ENCODE measurements at places on chromosomes 3 and 15.

DNA sequence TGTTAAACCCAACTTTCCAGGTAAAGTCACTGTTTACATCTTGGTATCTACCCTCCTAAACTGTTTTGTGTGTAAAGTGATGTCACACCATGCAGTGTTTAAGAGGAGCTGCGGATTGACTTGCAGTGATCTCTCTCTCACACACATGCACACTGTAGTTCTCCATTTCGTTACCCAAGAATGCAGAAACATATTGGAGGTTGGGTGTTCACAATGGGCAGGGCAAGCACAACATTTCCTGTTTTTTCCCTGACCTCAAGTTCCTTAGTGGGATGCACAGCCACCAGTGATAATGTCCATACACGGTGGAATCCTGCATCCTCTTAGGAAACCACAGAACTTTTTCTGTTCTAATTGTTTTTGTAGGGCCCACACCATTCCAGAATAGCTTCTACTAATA is 85.3 kb upstream of the CFAP20DC start:
- DNase-seq = no peak

DNA sequence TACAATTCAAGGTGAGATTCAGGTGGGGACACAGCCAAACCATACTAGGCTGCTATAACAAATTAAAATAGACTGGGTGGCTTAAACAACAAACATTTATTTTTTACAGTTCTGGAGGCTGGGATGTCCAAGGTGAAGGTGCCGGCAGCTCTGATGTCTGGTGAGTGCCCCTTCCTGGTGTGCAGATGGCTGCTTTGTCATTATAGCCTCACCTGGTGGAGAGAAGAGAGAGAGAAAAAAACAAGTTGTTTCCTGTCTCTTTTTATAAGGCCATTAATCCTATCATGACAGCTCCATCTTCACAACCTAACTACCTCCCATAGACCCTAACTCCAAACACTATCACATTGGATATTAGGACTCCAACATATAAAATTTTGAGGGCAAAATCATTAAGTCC is 279.7 kb downstream of the ZIC1 start:
- DNase-seq = no peak

GRCh38 chr15:99963976-99964375 is 230.7 kb upstream of the LYSMD4 start:
- no peak for DNase-seq

DNA sequence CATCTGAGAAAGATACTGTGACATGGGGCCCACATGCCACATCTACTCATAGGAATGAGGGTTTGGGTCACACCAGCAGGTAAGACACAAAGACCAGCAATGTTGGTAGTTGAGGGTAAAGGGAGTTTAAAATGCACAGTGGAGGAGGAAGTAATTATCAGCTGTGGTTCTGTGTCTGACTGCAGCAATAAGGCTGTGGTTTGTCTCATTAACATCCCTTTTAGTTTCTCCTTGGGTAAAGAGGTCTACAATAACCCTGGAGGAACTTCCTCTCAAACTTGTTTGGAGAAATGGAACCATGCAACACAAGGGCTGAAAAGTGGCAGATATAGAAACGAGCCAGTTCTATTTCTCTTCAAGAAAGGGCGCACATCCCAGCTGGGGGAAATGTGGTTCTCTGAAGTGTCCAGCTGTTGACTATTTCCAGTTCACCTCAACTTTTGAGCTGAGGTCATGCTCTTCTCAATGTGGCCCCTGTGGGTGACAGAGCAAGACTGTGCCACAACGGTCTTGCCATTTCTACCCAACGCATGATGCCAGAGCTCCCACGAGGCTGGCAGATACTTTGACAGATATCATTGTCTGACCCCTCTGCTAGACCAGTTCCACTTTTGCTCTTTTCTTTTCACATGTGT is 234.3 kb downstream of the SQOR start:
- DNase-seq = no peak

DNA sequence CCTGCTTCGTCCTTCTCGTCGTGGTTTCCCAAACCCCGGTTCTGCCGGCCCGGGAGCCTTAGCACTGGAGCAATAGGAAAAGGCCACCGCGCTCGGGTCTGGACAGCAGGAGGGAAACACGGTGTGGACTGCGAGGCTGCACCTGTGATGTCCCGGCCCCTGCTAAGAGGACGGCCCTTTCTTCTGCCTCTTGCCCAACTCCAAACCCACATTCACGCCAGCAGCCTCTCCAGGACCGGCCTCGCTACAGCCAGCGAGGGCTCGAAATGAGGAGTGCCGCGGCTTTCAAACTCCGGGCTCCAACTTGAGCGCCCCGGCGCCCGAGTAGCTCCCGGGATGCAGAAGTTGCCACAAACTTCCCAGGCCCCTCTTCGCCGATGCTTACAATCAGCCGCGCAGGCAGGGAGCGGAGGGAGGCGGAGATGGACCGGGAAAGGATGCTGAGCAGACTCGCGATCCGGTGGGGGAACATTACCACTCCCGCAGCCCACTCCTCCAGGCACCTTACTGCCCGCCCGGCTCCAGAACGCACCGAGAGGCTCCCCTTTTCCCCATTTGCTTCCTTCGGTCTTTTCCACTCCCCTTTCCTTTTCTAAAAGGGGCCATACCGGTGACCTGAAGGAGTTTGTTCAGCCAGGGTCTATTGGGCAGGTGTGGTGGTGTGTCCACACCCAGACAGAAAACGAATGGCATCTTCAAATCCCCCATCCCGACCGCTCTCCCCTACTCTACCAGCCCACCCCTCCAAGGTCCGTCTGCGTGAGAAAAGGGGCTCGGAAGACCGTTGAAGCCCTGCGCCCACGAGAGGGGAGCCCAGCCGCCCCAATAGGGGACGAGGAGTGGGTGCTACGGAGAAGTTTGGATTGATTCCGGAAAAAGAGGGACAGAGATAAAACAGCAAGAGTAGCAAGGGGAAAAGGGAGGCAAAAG is 18.8 kb upstream of the SATB1 start:
- DNase-seq = no peak

- DNase-seq = no peak
These were observed 420.2 kb downstream of the SI start for GRCh38 chr3:164658125-164658524.

- DNase-seq = no peak
These were observed 1710.1 kb downstream of the SI start for GRCh38 chr3:163368168-163368567.

- DNase-seq = no peak
These were observed 8.9 kb downstream of the CMTM6 start for GRCh38 chr3:32493437-32494414.

GRCh38 chr3:62874711-62875557 is at the start of gene CADPS:
Gene CADPS (minus strand): TSS chr3:62875416. CDS start chr3:62875029, 387 bp downstream.
- no peak for DNase-seq

DNA sequence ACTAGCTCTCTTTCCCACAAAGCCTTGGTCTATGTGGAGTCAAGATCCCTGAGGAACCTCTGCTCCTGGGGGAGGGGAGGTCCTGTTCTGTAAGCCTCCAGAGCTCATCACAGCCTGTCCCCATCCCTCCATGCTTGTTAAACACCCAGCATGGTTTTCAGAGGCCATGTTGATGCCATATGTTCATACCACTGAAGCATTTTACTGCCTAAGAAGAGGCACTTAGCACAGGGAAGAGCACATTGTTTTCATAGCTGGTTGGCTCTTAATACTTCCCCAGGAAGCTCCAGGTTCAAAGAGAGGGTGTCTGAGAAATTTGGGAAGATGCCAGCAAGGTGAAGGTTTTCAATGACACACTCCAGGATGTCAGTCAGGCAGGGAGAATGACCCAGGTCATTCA is 25.6 kb downstream of the CPNE4 start:
- DNase-seq = no peak

DNA sequence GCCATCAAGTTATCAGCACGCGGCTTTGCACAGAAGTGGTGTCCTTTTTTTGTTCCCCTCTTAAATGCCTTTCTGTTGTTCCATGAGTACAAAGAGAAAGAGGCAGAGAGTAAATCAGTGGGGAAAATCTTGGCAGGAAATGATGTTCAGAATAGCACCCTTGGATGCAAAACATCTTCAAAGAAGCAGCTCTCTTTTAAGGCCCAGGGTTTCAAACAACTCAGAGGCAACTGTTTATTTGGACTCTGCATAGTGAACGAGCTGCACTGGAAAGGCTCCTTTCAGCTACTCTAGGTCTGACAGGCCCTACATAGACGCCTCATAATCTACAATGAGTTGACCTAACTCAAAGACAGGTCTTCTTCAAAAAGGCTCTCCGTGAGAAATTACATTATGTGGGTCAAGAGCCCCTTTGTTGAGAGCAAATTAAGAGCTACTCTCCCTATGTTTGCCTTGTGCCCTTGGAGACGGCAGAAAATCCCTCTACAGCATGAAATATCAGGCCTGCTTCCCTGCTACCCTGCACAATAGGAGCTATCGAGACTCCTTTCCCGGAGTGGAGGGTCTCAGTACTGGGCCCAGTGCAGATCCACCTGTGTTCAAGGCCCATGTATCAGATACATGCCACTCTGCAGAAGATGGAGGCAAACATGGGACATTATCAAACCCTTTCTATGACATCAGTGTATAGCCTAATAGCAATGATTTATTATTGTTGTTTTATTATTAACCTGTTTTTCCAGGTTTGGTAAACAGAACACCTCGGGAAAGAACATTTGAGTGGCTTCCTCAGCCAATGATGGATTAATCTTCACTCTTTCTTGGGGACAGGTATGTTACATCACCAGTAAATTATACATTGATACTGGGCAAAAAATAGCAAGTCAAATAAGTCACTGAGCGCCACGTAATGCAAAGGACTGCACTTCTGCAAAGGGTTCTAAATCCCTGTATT is 53.1 kb downstream of the HEG1 start:
- no peak for DNase-seq

DNA sequence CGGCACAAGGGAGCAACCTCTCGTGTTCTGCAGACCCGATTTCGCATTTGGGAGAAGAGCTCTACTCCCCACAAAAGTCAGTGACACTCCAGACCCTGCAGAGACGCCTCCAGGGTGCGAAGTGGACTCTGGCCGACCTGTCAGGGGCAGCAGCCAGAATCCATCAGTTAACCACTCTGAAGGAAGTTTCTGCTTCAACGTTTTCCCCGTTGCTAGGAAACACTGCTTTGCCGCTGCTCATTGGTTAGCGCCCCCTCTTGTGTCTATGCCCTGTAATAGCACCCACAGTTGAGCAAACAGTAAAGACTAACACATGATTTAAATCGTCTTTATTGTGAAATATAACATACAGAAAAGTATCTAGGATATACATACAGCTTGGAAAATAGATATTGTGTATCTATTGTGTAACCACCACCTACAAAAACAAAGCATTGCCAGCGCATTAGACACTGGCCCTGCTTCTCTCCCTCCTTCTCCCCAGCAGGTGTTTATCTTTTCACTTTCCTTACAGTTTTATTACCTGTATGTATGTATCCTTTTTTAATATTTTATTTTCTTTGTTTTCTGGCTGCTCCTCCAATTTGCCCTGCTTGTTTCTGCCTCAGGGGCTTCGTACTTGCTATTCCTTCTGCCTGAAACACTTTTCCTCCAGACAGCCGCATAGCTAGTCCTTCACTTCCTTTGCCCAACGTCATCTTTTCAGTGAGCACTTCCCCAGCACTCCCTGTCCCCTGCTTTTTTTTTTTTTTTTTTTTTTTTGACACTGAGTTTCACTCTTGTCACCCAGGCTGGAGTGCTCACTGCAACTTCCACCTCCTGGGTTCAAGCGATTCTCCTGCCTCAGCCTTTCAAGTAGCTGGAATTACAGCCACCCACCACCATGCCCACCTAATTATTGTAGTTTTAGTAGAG is 38.8 kb downstream of the TMEM40 start:
- peak; percentile 74 for DNase-seq

DNA sequence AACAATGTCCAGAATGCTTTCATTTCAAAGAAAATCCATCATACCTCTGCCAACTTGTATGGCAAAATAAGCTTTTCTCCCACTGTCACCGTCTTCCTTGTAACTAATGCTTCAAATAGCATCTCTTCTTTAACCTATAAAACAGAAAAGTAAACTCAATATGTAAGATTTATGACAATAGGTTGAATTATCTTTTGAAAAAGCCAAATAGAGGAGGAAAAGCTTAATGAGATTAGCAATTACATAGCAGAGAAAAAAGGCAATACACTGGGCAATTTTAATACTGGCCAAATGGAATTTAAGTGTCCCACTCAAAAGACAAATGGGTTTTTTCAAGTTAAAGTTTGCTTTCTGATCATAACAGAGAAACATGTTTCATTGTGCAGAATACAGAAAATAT is 118.1 kb downstream of the MYO9A start:
- no peak for DNase-seq

DNA sequence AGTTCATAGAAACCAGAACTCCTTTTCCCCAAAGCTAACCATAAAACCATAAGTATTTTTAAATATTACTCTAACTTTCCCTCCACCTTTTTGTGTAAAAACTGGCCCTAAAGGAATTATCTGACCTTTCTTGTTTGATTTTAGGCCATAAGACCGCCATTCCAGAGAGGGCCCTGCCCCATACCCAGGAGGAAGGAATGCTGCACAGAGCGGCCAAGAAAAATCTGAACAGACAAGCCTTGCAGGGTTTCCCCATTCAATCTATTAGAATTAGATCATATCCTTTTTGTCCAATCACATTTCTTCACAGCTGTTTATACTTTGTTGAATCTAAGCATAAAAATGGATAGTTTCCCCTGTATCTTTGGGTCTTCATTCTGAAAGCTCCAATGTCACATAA is 97.1 kb downstream of the B3GALNT1 start:
- DNase-seq = no peak

DNA sequence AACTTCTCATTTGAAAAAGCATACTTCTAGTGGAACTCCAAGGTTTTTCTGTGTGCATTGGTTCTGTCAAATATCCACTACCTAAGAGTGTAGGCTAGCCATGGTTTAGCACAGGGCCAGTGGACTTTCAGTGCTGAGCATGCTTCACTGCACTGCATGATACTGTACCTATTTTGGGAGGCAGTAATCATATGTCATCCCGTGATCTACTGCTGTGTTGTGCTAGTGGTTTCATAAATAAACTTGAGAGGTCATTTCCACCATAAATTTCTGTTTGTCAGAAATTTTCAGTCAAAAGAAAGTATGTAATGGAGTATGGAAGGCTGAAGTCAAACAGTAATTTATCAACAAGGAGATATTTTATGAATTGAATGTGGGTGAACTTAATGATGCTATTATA is 203.6 kb downstream of the ROBO1 start:
- DNase-seq = no peak

- DNase-seq = peak; percentile 15
These were observed 907.8 kb downstream of the NTRK3 start for GRCh38 chr15:87348746-87349145.

DNA sequence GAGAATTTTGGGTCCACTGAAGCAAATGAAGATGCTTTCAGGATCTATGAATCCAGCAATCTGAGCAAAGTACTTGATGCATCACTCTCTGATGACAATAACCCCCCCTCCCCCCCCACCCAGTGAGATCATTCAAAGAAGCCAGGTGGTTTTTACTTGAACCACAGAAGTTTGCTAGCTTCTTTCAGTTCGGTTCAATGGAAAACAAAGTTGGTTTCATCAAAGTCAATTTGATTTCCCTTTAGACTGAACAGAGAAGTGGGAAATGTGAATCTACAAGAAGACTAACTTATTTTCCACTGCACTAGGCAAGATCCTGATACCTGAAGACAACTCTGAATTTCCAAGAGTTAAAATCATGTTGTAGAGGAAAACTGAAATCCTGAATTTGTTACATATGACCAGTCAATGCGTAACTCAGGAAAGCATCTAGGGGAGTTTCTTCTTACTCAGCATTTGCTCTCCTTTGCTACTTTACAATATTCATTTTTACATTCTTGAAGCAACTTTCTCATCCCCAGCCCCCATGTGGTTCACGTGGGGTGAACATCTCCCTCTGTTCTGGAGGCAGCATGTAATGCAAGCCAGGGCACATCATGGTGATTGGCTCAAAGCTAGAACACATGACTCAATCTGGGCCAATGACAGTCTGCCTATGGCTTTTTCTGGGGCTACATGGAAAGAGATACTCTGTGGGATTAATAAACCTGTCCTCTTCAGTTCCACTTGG is 572.6 kb downstream of the FOXP1 start:
- DNase-seq = no peak
